ENCODE measurements at places on chromosomes 4 and X.

GRCh38 chrX:76454456-76454927, 27.0 kb downstream of the MAGEE1 start:
- no peak for DNase-seq

DNA sequence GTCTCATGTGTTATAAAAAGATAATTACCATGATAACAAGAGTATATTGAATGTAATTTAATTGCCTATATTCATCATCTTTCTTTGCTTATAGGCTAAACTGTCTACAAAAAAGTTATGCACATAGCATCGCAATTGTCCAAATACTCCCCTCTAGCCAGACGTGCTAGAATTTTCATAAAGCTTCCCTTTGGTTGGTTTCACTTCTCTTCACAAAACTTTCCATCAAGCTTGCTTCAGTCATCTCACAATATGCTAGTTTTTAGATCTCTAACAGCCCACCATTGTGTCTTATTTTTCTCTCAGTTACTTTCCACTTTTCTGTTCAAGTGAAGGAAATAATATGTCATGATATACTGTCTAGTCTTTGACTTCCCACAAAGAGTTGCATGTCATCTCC, 448.3 kb upstream of the SPANXN1 start:
- DNase-seq: no peak

DNA sequence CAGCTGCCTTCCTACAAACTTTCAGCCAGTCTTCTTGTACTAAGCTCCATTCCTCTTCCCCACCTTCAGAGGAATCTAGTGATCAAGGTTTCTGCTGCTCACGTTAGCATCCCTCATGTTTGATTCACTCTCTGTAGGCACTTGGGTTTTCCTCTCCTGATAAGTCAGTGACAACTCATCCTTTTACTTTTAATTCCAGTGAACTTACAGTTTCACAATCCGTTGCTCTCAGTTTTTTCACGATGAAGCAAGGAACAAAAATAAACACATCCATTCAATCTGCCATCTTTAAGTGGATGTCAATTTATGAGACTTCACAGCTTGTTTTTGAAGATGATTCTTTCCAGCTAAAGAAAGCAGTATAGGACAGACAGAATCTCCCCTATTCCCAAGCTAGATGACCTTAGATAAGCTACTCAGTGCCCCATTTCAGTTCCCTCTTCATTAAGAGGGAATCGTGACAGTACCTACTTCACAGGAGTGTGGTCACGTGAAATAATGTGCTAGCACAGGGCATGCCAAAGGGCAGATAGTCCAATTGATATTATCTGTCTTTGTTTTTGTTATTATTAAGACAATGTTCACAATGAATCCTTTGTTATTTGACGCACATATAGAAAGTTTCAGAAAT, 234.3 kb downstream of the PALLD start:
- DNase-seq: no peak

- no peak for DNase-seq
These were observed 141.0 kb downstream of the MAB21L2 start for GRCh38 chr4:150722908-150723362.

DNA sequence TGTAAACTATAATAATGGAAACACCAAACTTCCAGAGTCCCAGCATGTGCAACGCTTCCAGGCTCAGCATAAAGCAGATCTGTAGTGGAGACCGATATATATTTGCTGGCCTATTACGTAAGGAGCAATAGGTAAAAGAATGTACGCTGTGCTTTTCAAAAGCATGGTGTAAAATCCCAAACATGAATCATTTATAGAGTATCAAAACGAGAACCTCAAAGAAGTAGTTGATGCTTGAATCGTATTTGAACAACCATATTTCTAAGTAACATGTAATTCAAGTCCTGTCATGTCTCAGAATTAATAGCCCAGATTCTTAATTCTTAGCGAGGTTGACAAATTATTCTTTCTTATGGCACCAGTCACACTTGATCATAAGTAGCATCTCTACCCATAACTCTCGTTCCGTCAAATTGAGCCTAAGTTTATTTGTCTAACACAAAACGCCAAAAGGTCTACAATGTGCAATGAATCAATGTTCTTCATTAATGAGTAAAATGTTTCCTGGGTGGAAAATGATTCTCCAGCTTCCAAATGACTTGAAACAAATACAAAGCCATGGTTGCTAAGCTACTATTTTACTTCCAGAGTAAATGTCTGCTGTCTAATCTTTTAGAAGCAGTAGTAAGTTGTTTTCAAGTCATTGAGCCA, 811.5 kb upstream of the FRG1 start:
- DNase-seq: no peak

DNA sequence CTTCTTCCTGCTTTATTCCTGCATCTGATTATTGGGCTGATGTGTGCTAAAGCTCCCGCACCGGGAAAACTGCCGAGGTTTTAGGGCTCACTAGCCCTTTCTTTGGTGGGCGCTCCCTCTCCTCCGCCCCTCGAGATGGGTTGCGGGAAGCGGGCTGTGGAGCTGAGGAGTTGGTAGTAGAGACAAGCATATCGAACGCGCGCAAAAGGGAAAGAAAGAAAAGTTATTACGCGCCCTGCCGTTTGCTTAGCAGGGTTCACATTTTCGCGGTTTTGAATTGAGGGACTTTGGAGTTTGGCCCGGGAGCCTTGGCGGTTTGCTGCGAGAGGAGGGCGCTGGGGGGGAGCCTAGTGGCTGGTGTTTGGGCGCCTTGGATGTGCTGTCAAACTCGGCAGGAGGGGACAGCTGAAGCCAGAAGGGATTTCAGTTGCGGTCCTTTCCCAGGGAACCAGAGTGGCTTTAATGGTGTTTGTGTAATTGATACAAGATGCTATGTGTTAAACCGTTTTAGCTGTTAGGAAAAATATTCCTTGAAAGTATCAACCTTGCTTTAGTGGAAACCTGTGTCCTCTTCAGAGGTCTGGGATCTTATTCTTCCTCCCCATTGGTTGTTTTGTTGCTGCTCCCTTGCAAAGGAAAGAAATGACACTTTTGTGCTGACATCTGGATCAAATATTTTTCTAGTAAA, 1.1 kb downstream of the GAB1 start:
- DNase-seq: no peak

DNA sequence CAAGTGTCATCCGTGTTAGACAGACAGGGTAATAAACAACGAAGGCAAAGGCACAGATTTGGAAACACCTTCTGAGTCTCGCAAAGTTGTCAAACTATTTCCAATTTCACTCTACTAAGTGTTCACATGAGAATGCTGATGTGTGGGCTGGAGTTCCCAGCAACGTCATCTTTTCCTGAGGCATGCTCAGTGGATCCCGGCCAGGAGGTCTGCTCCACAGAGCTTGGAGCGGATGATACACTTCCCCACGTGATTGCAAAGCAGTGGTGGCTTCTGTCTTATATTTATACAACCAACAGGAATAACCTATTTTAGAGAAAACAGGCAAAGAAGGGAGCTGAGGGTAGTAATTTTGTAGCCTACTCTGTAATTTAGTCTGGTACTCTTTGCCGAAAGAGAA, 40.1 kb upstream of the PDK3 start:
- DNase-seq: no peak

- no peak for DNase-seq
These were observed 81.7 kb upstream of the GPM6B start for GRCh38 chrX:13898603-13899002.

GRCh38 chrX:43897290-43897689, 15.0 kb upstream of the MAOB start:
- DNase-seq: no peak

- DNase-seq: no peak
These were observed 27.3 kb downstream of the PRDX4 start for GRCh38 chrX:23694606-23695005.

- DNase-seq: no peak
These were observed 185.5 kb upstream of the PITX2 start for GRCh38 chr4:110808351-110808878.

DNA sequence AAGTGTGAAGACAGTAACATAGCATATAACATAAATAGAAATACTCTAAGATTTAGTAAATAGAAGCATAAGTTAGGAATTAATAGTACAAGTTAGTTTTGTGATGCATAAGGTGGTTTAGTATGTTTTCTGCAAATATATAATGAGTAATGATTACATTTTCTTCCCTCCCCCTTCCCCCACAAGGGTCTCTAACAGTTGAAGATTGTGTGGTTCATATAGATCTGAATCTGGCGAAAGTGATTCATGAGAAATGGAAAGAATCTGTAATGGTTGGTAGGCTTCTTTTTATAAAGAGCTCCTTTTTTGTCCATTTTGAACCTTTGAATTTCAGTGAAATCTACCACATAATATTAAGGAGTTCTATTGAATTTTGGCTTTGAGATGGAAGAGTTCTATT, 66.3 kb downstream of the N4BP2 start:
- no peak for DNase-seq

- no peak for DNase-seq
These were observed 74.7 kb downstream of the FAM47B start for GRCh38 chrX:35017284-35017683.

GRCh38 chr4:99915449-99915848, 21.2 kb upstream of the LAMTOR3 start:
- no peak for DNase-seq

- DNase-seq: no peak
These were observed 534.1 kb upstream of the GALNTL6 start for GRCh38 chr4:171279131-171279530.

GRCh38 chr4:55545151-55545550, 1.6 kb downstream of the CLOCK start:
- DNase-seq: no peak

GRCh38 chr4:150510176-150510865, 71.6 kb upstream of the MAB21L2 start:
- no peak for DNase-seq

DNA sequence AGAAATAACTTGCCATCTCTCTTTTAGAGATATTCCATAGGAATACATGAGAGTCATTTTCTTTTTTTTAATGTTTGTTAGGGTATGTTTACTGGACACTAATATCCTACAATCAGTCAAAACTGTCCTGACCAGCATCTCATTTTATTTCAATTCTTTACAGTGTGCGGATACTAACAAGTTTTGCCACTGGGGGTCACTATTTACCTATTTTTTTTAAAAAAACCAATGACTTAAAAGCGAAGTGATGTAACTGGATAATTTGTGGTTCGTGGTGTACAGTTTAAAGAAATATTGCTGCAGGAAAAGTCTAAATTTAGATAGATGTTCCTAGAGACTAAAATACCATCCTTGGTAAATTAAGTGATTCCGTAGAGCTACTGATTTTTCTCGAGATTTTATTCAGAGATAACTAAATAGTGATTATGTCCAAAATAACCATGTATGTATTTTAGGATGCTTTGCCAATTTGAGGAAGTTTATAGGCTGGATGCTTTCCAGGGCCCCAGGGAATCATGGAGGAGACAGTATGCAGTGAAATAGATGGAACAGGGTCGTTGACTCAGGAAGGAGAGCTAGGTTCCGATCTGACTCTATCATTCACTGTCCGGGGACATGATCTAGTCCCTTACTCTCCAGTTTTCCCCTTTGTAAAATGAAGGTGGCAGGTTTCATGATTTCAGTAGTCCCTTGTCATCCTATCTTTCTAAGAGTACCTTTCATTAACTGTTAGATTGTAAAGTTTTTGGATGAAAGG, 34.0 kb upstream of the GNPDA2 start:
- DNase-seq: no peak
